ENCODE measurements at places on chromosomes 3 and 15.

DNA sequence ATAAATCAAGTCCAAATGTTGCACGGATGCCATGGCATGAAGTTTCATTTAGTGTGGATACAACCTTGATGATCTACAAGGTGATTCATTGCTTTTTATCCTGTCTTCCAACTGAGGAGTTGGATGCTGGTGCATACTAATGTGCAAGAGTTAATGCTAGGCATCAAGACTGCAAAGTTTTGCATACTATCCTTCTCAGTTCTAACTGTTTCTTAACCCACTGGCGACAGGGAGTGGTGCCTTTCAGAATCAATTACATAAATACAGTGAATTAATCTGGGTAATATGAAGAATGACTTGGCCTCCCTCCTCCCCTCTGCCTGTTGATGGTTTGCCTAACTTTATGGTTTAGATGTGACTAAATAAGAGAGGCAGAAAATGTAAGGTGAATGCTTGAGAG is 43.5 kb downstream of the KCNAB1 start:
- no peak for DNase-seq

GRCh38 chr3:46966811-46967210 is 9.7 kb downstream of the CCDC12 start:
- no peak for DNase-seq

- DNase-seq = peak; percentile 49
These were observed 29.2 kb upstream of the CYP11A1 start for GRCh38 chr15:74396445-74397238.

DNA sequence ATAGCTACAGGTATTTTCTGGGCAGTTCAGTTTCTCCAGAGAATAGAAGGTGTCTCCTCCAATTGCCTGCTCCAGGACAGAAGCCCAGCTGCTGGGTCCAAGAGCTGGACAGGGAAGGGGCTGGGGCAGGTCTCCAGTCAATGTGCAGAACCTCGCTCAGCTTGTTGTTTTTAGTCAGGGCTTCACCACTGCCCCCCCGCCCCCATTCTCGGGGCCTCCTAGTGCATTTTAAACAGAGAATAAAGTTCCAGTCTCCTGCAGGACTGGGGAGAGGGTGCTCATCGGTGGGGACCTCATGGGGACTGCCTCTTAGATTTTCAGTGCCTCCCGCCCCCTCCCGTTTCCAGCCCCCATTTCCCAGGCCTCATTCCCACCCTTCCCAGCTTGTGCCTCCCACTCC is 216.6 kb downstream of the XXYLT1 start:
- no peak for DNase-seq
